Skeletal muscle cell (primary cell): ENCODE measurements at places on chromosomes 13 and 19.

DNA sequence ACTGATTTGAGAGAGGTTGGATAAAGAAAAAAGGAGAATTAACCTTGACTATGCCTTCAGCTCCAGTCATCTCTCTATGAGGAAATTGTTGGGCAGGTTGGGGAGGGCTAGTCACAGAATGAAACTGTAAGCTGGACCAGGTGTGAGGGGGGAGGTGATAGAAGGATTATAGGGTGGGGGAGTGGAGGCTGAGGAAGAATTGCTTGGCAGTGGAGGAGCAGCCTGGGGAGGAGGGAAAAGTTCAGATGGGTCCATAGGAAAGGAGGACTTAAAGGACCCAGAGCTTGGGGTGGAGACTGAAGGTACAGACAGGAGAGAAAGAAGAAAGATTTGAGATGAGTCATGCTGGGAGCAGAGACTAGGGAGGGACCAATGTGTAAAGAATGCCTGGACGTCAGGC is 8.2 kb upstream of the ZNF431 start:
- no peak for DNase-seq

- DNase-seq, result no peak
Observed at GRCh38 chr19:10467104-10467706, 36.0 kb downstream of the KEAP1 start.

GRCh38 chr13:104593693-104594092 is 1527.5 kb upstream of the SLC10A2 start:
- DNase-seq, result no peak

DNA sequence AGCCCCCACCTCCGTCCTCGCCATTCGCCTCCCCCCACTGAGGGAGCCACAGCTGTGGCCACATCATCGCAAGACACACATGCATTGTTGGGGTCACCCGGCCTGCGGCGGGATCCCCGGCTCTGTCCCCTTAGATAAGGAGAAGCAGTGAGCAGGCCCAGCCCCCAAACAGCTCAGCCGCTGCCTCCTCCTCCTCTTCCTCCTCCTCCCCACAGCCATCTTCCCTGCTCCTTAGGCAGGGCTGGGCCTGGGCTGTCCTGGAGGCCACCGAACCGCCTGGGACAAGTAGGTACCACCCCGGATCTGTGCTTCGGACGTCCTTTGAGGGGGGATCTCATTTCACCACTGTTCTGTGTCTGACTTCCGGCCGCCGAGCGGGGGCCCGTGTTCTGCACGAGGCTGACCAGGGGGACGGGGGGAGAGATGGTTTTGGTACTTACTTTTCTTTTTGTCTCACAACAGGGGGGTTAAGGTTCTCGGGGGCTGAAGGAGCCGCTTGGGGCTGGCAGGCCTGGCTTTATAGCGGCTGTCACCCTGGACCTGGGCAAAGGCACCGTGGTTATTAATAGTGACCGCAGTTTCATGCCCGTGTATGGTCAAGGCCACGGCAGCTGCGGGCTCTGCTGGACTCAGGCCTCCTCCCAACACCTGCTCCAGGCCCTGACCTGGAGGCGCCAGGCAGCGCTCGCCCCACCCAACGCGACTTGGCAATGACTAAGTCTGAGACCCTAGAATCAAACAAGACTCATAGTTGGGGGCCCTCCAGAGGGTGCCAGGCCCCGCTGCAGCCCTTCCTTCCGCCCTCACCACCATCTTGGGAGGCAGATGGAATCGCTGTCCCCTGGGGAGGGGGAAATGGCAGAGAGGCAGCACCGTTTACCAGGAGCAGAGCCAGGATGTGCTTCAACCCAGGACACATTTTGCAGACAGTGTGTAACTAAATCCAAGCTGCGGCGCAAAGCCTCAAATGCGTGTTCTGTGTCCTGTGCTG is 18.3 kb downstream of the NMRK2 start:
- peak; percentile 17 for DNase-seq

DNA sequence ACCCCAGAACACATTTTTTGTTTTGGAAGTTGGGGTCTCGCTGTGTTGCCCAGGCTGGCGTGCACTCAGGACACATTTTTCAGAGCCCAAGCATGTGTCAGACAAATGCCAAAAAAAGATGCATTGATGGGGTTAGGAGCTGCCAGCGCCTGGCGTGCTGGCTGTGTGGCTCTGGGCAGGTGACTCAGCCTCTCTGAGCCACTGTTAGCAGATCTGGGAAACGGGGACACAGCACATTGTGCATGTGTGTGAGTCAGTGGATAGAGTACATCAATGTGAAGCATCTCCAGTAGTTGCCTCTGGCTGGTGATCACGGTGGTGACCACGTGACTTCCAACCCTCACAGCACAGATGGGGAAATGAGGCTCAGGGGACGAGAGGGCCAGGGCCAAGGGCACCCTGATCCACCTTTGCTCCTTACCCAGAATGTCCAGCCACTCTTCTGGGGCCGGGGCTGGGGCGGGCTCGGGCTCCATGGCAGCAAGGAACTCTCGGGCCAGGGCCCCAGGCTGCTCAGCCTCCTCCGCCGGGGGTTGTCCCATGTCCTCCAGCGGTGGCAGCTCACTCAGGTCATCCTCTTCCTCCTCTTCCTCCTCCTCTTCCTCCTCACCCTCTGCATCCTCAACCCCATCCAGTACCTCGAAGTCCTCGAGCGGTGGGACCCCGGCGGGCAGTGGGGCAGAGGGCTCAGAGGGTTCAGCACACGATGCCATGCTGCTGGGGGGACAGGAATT is 1.9 kb downstream of the FKBP8 start:
- no peak for DNase-seq
